Purkinje cell (primary cell): ENCODE measurements at places on chromosomes 1 and 21. TPM values are rescaled to one million over a fixed set of nuclear protein-coding genes. Genes with fewer than 3 reads are reported as not detected.

The CASQ1 gene
- 3.3 and 18.4 TPM in 2 replicates for polyA plus RNA-seq

The ARHGAP30 gene
- 0.11 TPM in 1 of 2 replicates, not detected in the other for polyA plus RNA-seq

The ASCL5 gene
- 0.73 TPM in 1 of 2 replicates, not detected in the other for polyA plus RNA-seq

The APOBEC4 gene
- 0.32 TPM in 1 of 2 replicates, not detected in the other for polyA plus RNA-seq

The OVAAL gene
- polyA plus RNA-seq, result not detected in 2 replicates

The CD1B gene
- polyA plus RNA-seq, result not detected in 2 replicates

The KRTAP10-11 gene
- not detected in 2 replicates for polyA plus RNA-seq

The CRP gene
- polyA plus RNA-seq, result not detected in 2 replicates

The MYBPH gene
- polyA plus RNA-seq, result not detected in 2 replicates

The RPS6KC1 gene
- polyA plus RNA-seq, result 17.9 and 19.2 TPM in 2 replicates

The GABRD gene
- 4.5 and 7.8 TPM in 2 replicates for polyA plus RNA-seq

The UBQLN4 gene
- 4.6 and 6.4 TPM in 2 replicates for polyA plus RNA-seq

The FCRLA gene
- polyA plus RNA-seq, result not detected in 2 replicates

The ZSWIM5 gene
- 1.1 and 2.1 TPM in 2 replicates for polyA plus RNA-seq

The SYT2 gene
- 21.8 and 30.2 TPM in 2 replicates for polyA plus RNA-seq

The FCRL5 gene
- not detected in 2 replicates for polyA plus RNA-seq
